Panc1 (cell line): ENCODE measurements at places on chromosomes 2 and 18. TPM values are rescaled to one million over a fixed set of nuclear protein-coding genes. Genes with fewer than 3 reads are reported as not detected.

Gene XDH
- 0.08 TPM for total RNA-seq

Gene CRIM1
- total RNA-seq = 290 TPM

Gene ADRA2B
- 0.28 TPM for total RNA-seq

Gene KLF11
- 23.7 TPM for total RNA-seq

Gene LIPG
- 92.0 TPM for total RNA-seq

Gene KYNU
- total RNA-seq = not detected

Gene CRYGC
- not detected for total RNA-seq

Gene ILKAP
- 49.9 TPM for total RNA-seq

Gene ABHD3
- 23.3 TPM for total RNA-seq

Gene SKOR2
- total RNA-seq = not detected

Gene PLGLB2
- not detected for total RNA-seq

Gene ALLC
- not detected for total RNA-seq

Gene SIX3
- total RNA-seq = 0.21 TPM
